ENCODE measurements at places on chromosomes 6 and 20. TPM values are rescaled to one million over a fixed set of nuclear protein-coding genes. Genes with fewer than 3 reads are reported as not detected.
A peak's percentile ranks its signal among the peaks of the same experiment; 100 is the strongest.

BMP5 gene
- total RNA-seq = 5.6 TPM

GRCh38 chr6:163423696-163424095, 9.2 kb downstream of the QKI start:
- H3K4me3 ChIP-seq = no peak overlapping the region
- H3K4me1 ChIP-seq = peaks cover 49% of the 10 kb centered on the region
- H3K36me3 ChIP-seq = no peaks in the 10 kb centered on the region
- DNase-seq = no peak
- H3K27me3 ChIP-seq = no peaks in the 10 kb centered on the region

DNA sequence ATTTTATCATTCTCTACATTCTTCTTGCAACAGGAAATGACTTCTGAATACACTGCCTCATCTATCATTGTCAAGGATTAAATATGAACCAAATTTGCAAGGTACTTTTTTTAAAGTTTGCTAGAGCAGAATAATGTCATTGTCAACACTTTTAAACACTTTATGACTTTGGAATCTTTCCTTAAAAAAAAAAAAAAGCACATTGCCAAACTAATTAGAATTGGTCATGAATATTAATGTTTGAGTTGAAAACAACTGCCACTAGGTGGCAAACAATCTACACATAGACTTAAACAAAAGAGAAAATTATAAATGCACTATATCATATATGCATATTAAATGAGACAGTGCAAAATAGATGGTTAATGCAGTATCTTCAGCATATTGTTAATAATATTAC, 32.5 kb upstream of the TMEM244 start:
- no peak for DNase-seq
- no peak overlapping the region for H3K4me3 ChIP-seq
- no peaks in the 10 kb centered on the region for H3K36me3 ChIP-seq
- no peak overlapping the region for H3K27ac ChIP-seq
- no peaks in the 10 kb centered on the region for H3K27me3 ChIP-seq
- H3K4me1 ChIP-seq = no peaks in the 10 kb centered on the region

DNA sequence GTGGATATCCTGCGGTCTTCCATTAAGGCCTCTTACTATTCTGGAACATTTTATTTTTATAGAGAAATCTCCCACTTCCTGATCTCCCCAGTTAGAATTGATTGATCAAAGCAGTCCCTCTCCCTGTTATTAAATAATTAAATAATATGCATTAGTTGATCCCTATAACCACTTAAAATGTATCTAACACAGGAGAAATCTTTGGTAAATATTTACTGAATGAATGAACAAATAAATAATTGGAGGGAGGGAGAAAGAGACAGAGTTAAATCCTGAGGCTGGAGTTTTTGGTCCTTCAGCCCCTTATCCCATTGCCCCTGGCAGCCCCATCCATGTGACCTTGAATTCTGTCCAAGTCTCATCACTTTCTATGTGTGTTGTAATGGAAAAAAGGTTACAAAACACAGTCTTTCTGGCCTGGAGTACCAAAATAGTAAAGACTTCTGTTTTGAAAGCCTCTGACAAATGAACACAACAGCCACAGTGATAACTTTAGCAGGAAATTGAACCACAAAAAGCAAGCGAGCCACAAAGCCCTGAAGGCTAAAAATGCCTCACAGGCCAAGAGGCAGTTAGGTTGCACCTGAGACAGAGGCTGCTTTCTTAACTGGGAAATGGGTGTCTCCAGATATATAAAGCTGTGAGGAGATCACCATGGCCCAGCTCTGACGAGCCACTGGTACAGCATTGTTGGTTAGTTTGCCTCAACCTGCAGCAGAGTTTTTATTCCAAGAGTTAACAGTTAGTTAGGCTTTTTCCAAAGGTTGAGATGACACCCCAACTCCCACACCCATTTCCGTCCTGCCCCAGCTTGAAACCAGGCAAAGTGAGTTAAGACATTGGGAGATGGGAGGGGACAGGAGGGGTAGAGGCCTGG, 11.3 kb downstream of the NT5E start:
- H3K27me3 ChIP-seq = peaks cover 21% of the 10 kb centered on the region
- H3K4me1 ChIP-seq = peaks cover 10% of the 10 kb centered on the region
- H3K4me3 ChIP-seq = no peak overlapping the region
- no peak for DNase-seq
- no peaks in the 10 kb centered on the region for H3K36me3 ChIP-seq

- H3K36me3 ChIP-seq = peaks cover 18% of the 10 kb centered on the region
- no peak for DNase-seq
- H3K27me3 ChIP-seq = peaks cover 8% of the 10 kb centered on the region
- peak overlapping the region; percentile 53 for H3K4me3 ChIP-seq
- no peak overlapping the region for H3K27ac ChIP-seq
These were observed 51.8 kb downstream of the TSHZ2 start for GRCh38 chr20:53023732-53024520.

TP53TG5 gene
- not detected for total RNA-seq

All from type B pancreatic cell (in vitro differentiated cells).